ENCODE measurements at places on chromosomes 7 and 10.

DNA sequence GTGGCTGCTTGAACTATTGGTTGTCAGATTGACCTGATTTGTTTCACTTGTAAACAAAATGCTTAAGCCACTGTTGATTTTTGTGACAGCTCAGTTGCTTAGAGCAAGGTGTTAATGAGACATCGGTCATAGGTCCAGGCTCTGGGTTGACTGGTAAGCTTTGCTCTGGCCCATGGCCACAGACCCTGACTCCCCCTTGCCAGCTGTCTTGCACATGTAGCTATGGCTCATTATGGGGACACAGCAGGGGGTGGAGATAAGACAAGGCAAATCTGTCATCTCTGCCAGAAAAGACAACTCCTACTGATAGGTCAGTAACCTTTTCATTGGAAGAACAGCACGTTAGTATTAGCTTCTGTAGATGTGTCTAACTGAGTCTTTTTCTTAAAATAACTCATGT is 95.3 kb downstream of the KAT6B start:
- DNase-seq: no peak

GRCh38 chr10:50582766-50583762 is 40.7 kb downstream of the SGMS1 start:
- DNase-seq: no peak

DNA sequence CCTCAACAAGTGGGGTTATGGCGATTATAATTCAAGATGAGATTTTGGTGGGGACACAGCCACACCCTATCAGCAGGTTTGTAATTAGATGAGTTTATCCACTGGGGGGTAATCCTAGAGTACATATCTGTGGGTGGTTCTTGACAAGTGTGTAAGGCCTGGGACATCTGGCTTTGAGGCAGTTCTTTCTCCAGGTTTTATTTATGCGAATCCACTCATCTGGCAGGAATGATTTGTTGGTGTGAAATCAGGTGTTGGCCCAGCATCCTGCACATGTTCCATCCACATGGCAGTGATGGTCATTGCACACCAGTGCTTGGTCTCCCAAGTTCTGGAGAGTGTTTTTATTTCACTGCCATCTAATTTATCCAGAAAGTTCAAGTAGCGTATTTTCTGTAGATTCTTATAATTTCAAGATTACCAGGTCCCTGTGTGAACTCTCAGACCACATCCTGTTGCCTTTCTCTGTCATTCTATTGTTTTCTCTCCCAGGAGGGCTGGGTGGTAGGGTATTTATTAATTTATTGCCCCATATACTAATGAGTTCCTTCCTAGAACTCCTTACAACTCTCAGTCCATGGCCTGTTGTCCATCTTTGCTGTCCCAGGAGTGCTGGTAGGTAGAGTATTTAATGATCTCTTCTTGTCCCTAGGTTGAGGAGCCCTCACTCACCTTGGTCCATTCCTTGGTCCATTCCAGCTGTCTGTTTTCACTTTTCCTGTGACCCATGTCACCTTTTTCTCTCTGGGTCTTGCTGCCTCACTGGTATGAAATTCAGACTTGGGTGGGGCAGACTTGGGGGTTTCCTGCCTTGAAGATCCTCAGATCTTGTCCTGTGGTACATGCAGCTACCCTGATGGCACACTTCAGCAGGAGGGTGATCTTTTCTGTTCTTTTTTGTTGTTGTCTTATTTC is 10.4 kb downstream of the RALA start:
- peak; percentile 12 for DNase-seq

DNA sequence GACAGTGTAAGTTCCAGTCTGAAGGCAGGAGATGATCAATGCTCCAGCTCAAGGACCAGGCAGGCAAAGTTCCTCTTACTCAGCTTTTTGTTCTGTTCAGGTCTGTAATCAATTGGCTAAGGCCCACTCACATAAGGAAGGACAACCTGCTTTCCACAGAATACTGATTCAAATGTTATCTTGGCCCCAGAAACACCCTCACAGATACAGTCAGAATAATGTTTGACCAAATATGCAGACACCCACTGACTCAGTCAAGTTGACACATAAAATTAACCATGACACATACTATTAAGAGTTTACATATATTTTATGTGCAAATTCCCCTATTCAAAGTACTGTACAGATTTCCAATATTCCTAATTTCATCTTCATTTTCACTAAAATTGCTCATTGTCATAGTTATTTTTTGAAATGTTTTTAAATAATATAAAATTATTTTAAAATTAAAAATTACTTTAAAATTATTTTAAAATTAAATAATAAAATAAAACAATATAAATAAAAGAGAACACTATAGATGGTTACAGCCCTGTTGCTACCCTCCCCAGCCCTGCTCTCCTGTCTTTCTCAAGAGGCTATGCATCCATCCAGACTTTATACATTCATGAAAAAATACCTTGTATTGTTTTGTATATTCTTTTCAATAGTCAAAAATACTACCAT is 59.4 kb downstream of the RAB11FIP2 start:
- DNase-seq: no peak

DNA sequence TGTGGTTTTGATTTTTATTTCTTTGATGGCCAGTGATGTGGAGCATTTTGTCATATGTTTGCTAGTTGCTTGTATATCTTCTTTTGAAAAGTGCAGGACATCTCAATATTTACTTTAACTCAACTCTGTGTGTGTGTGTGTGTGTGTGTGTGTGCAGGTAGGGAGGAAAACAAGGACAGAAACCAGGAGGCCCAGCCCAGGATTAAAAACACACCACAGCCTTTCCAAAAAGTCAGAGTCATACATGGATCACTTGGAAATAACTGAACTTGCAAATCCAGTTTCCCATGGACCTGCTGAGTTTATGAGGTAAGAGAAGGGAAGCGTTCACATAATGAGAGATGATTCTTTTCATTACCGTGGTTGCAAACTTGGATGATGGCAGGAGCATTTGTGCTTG is 189.9 kb upstream of the LYZL1 start:
- no peak for DNase-seq

DNA sequence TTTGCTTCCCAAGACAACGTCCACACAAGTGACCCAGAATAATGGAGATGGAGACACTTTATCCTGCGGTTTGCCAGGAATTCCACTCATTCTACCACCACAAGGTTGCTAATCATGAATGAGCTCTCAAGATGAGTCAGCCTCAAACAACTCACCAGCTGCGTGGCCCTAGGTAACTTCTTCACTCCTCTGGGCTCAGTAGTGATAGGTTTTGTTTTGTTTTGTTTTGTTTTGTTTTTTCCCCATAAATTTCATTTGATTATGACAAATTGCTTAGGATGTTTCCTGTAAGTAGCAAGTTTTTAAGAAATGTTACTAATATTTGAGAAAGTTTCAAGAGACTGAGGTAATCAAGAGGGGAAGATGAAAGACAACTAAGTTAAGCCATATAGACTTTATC is 286.8 kb downstream of the PARD3 start:
- no peak for DNase-seq

GRCh38 chr10:124072541-124072940 is 20.9 kb downstream of the CHST15 start:
- no peak for DNase-seq

DNA sequence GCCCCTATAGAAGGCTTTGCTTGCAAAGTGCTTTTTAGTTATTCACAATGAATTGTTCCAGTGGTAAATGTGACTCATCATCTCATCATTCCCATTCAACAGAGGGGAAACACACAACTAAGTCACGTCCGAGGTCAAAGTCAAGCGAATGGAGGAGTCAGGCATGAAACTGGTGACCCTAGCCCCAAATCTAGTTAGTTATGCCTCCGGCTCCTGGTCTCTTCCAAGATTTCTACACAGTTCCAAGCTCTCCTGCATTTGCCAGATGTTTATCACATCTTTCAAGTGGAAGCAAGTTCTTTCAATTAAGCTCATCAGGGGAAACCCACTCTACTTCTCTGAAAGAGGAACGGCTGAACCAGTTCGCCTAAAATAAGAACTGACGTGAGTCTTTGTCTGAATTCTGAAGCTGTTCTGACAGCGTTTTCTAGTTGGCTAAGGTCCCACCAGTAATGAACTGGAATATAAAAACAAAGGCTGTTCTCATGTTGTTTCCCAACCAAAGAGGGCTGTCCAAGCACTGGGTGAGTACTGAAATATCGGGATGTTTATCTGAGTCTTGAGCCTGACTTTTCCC is 140.9 kb upstream of the NRBF2 start:
- DNase-seq: no peak

DNA sequence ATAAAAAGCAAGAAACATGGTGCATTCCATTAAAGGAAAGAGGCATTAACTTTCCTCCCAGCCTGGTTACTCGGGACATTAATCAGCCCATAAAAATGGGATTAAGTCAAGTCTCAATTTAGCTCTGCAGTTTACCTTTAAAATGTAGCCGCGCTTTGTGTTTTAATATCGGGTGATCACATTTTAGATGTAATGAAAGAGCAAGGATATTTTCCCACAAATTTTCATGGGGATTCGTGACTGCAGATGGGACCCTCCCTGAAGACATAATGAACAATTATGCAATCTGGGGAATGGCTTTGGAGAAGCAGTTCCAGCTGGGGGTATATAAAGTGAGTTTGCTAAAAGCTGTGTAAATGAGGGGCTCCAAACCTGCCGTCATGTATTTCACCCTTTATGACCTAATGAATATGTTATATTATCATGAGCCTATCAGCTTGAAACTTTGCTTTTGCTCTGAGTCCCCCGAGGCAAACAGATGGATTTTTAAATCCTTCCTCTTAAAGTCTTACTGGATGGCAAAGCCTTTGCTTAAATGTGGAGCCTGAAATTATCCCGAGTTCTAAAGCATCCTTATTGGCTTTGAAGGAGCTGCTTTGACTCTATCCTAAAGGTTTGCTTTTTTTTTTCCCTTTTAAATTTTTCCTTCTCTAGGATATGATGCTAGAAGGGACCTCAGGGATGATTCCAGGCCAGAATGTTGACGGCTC is 31.8 kb downstream of the BAMBI start:
- no peak for DNase-seq

- no peak for DNase-seq
Observed at GRCh38 chr7:30845426-30846135, 66.1 kb upstream of the AQP1 start.

GRCh38 chr10:125828311-125828710 is 5.0 kb downstream of the BCCIP start:
- no peak for DNase-seq

GRCh38 chr10:124087672-124088634 is 5.4 kb downstream of the CHST15 start:
- no peak for DNase-seq

DNA sequence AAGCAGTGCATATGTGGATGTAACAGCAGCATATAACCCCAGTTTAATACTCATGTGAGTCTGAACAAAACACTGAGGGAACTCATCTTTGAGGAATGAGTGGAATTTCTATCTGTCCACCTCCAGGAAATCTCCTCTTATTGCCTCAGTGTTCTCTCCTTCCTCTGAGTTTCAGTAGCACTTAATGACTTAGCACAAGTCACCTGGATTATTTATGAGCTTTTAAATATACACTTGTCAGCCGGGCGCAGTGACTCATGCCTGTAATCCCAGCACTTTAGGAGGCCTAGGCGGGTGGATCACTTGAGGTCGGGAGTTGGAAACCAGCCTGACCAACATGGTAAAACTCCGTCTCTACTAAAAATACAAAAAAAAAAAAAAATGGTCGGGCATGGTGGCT is 4.3 kb downstream of the LRRC20 start:
- DNase-seq: no peak

GRCh38 chr7:94064541-94065191 is 60.5 kb upstream of the BET1 start:
- no peak for DNase-seq

- no peak for DNase-seq
Observed at GRCh38 chr10:74322141-74322540, 171.1 kb downstream of the ADK start.

DNA sequence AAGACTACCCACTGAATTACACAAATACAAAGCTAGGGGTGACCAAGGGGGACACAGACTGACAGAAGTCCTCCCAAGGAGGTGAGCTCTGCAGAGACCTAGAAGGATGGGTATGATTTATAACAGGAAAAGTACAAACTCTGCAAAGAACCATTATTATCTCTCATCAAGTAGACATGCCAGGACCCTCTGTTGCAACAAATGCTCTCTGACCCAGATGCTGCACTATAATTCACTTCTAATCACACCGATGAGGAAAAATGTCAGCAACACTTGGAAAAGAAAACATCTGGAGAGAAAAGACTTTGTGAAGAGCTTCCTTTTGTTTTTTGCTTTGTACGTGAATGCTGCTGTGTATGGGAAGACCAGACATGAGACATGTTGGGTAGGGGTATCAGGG is 178.3 kb upstream of the PDE1C start:
- DNase-seq: no peak

- DNase-seq: no peak
Observed at GRCh38 chr10:22699976-22700375, 14.4 kb downstream of the PIP4K2A start.

DNA sequence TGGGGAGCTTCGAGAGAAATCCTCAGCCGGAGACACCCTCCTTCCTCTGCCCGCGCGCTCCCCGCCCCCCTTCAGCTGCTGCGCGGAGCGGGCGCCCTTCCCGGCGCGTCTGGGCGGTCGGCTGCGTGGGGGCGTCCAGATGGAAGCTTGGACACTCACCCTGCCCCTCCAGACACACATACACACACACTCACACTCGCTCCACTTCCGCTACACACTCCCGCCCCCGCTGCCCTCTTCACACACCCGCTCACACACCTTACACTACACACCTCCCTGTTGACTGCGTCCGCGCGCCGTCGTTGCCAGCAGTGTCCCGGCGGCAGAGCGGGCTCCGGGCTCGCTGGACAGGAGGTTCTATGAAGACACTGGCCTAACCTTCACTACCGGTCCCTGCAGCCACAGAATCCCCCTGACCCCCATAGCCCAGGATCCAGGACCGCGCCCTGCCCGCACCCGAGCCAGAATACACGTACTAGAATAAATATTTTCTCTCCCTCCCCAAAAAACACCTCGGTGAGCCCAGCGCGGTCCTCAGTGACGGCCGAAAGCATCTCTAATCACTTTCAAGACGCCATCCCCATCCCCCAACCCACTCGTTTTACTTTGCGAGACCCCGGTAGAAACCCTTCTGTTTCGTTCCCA is 1.1 kb upstream of the EGR2 start:
- DNase-seq: peak; percentile 46

DNA sequence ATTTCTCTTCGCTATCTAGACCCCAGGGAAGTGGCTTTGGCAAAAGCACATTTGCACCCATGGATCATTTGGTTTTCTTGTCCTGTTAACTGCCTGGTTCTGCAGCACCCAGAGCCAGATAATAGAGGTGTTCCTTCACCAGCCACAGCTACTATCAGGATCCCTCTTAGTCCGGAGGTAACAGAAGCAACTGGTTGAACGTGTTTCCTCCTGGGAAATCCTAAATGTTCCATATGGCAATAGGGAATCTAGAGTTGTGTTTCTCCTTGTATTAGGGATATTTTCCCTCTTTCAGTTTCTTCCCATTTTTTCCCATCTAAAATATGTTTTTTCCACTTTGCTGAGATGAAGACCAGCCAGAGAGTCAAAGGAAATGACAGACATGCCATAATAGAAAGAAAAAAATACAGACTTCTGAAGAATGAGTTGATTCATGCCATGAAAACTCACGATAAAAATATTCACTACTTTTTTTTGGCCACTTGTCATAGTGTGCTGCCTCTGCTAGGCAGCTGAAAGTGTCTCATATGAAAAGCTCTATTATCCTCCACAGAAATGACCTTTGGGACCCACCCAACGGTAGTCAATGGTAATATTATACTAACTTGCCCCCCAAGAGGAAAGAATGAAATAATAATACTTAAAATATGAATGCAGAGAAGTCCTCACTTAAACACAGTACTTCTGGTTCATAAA is 472.8 kb downstream of the KCNMA1 start:
- no peak for DNase-seq

- no peak for DNase-seq
Observed at GRCh38 chr10:78527296-78527695, 493.6 kb downstream of the RPS24 start.

Data from T follicular helper cell (primary cell).